ENCODE measurements at places on chromosomes 12 and 14. TPM values are rescaled to one million over a fixed set of nuclear protein-coding genes. Genes with fewer than 3 reads are reported as not detected.

PACS2 gene
- total RNA-seq, result 67.7 TPM

GRCh38 chr12:79887890-79888289 is 47.0 kb downstream of the PPP1R12A start:
- DNase-seq, result peak; percentile 54

DNA sequence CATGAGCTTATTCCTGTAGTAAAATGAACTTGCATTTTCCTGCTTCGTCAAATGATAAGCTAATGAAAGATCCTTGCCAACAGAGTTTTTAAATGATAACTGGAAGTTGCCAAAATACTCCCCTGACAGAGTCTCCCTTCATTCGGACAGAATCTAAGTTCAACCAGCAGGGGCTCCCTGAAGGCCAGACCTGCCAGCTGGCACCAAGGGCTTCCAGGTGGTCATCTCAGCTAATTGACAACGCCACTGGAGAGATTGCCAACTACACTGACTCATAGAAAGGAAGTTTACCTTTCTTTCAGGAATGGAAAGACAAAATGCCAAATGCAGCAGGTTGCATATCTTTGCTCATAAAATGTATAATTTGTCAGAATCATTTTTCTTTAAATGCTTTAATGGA is 462.8 kb downstream of the GXYLT1 start:
- DNase-seq, result no peak

KTN1 gene
- 317 TPM for total RNA-seq

DNA sequence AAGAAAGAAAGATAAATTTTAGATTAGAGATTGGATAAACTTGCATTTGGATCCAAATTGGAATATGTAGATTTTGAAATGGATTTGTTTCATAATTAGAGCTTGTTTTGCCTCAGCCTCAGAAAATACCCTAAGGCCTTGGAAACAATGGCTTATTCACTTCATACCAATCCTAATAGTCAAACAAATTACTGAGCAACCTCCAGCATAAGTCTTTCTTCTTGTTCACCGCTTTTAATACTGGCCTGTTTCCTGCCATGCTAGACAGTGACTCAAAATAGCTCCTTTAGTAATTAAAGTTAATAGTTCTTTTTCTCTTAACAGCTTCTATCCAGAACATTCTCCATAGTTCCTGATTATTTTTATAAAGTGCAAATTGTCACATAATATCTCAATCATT is 110.9 kb upstream of the DNM1L start:
- DNase-seq, result peak; percentile 98

CABP1 gene
- not detected for total RNA-seq

GRCh38 chr12:41184864-41185263 is 3.3 kb upstream of the PDZRN4 start:
- DNase-seq, result no peak

DNA sequence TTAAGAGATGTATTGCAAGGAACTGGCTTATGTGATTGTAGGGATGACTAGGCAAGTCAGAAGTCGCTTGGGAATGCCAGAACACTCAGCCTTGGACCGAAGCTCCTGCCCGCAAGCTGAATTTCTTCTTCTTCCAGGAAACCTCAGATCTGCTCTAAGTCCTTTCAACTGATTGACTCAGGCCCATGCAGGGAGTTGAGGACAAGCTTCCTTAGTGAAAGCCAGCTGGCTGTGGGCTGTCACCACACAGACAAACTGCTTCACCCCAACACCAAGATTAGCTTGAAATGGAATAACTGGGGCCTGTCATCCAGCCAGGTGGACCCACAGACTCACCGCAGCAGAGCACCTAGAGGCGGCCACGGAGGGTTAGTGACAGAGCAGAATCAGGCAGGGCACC is 24.7 kb downstream of the BDKRB2 start:
- DNase-seq, result no peak

LMNTD1 gene
- total RNA-seq, result not detected

PLD4 gene
- 0.05 TPM for total RNA-seq

- peak; percentile 9 for DNase-seq
Measured at GRCh38 chr12:56590237-56590830, 39.8 kb downstream of the BAZ2A start.

GRCh38 chr12:15720295-15720694 is 68.9 kb downstream of the EPS8 start:
- DNase-seq, result no peak

GRCh38 chr14:88463318-88463717 is 77.9 kb downstream of the SPATA7 start:
- DNase-seq, result peak; percentile 20

RAD9B gene
- 0.52 TPM for total RNA-seq

- peak; percentile 43 for DNase-seq
Measured at GRCh38 chr12:31000751-31001150, 72.9 kb upstream of the DDX11 start.

GRCh38 chr12:13194401-13195110 is 2.0 kb upstream of the EMP1 start:
- DNase-seq, result no peak

DNA sequence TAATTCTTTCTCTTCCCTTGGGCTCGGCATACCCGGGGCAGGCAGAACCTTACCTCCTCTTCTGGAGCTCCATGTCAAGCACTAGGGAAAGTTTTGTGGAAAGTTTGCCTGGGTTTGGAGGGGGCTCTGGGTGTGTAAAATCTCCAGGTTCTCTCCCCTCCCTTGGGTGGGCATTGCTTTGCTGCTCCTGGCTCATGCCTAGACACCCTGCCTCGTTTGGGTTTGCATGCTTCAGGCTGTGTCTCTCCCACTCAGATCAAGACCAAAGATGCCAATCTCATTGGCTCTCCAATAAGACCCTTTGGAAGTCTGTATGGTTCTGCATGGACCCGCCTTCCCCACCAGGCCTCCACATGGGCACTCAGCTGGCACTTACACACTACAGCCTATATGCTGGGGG is 6.2 kb upstream of the KRT2 start:
- no peak for DNase-seq

DNA sequence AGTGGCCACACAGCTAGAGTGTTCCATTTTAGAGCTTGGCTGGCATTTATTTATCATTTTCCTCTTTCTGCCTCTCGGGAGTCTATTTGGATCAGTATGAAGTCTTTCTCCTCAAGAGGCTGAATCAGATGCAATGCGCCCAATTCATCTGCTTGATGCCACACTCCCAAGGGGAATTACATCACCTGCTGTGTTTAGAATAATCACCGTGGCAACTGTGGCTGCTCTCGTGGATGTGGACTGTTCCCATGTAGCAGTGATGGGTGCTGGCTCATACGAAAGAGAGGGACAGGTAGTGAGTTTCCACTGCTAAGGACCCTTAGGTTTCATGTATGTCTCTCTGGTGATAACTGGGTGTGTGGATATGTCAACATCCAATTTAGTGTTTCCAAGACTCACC is 70.7 kb downstream of the SRRM4 start:
- DNase-seq, result no peak

DNA sequence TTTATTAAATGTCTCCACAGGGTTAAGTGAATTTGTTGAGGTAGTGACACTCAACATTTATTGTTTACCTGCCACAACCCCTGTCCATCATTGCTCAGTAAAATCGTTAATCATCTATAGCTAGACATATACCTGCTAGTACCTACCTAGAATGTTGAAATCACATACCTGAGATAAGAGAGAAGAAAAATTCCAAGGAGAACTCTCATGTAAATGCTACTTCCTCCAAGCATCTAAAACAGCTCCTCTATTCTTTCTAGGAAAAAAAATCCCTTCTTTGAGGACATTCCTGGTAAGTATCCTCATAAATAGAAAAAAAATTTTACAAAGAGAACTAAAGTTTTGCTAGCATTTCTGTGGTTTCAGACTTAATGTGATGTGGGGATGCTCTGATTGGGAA is 325.1 kb downstream of the DAD1 start:
- DNase-seq, result no peak

DNA sequence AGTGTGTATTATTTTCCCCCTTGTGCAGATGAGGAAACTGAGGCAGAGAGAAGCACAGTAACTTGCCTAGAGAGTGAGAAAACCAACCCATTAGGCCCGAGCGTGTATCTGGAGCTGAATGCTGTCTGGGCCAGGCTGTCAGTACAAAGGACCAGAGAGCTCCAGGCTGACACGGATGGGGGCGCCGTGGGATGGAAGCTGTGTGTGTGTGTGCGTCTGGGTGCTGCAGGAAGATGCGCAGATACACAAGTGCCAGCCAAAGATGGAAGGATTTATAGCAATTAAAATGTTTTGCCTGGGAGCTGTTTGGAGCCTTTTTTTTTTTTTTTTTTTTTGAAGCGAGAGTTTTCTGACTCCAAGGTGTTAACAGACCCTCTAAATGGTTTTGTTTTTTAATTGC is 53.7 kb upstream of the GPATCH2L start:
- no peak for DNase-seq

DNA sequence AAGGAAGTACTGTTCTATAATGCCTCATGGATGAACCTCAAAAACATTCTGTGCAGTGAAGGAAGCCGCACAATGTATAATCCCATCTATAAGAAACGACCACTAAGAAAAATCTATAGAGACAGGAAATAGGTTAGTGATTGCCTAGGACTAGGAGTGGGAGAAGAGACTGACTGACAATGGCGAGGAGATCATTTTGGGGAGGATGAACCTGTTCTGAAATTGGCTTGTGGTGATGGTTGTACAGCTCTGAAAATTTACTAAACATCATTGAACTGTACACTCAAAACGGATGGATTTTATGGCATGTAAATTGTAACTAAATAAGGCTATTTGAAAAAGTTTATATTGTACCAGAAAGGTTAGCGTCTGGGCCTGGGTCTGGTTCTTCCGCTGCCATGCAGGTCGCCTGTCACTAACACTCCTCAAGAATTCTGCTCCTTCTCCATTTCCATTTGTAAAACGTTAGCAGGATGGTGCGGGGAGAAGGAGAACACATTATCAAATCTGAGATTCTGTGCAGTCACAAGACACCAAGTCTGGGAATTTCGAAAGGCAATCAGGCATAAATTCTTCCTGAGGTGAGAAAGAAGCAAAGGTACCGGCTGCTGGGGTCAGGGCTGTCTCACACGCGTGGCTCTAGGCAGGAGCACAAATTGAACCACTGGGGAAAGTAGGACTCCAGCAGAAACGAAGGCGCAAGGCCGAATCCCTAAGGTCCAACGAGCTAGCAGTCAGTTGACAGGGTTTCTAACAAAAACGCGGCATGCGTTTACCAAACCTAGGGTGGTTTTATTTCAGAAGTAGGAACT is 845 bp upstream of the COCH start:
- DNase-seq, result no peak

- no peak for DNase-seq
Measured at GRCh38 chr12:68776976-68777610, 30.9 kb upstream of the MDM2 start.

DNA sequence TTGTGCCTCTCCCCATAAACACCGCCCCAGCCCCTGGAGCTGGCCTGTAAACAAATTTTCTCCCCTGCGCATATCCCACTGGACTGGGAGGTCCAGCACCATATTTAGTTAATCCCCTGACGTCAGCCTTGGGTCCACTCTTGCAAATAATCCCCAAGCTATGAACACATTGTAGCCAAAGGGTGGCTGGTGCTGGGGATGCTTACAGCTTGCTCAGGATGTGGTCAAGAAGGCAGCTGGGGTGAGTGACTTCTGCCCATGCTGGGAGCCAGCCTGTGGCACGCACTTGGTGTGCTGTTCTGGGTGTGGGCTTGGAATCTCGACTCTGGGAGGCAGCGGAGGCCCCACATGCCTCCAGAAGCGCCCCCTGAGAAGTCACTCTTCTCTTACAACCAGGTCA is 32.1 kb downstream of the CMKLR1 start:
- DNase-seq, result no peak

DNA sequence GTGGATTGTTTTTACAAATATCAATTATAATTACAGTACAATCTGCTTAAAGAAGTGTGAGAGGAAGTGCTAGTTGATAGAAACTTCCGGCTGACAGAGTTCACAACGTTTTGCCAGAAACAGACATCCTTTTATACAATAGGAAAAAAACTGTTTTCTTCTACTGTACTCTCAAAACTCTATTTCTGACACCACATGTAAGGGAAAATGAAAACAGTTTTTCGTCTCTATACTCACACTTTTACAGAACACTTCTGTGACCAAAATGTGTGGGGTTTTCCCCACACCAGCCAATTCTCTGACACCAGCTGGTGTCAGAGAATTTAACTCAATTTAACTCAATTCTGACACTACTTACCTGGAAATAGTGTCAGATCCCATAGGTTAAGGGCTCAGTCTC is 24.2 kb upstream of the HIF1A start:
- no peak for DNase-seq

DNA sequence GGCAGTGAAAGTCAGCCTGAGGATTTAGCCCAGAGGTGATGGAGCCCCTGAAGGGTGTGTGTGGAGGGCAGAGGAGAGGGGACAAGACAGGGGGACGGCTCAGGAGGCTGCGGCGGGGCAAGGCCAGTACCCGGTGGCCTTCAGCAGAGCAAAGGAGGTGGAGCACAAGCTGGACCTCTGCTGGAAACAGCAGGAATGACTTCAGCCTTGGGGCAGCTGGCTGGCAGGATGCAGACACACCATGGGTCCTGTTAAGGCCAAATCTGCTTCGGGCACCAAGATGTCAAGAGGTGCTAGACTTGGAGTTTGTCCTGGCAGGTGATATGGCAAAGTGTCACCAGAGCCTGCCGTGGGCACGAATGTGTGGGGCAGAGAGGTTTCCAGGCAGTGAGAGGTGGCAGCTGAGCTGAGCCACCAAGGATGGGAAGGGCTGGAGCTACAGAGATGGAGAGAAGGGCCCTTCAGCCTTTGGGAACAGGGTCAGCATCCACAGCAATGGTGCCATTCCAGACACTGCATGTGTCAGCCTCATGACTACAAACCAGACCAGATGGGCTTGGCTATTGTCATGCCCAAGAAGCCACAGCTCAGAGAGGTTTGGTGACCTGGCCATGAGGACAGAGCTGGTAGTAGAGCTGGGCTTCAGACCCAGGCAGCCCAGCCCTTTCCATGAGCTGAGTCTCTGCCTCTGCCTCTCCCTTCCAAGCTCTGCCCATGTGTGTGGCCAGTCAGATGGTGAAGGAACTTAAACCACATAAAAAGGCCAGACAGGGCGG is 91.9 kb downstream of the LGMN start:
- no peak for DNase-seq

BCL2L2 gene
- total RNA-seq, result 14.7 TPM

GRCh38 chr14:20477211-20477876 is 8.1 kb downstream of the PNP start:
- DNase-seq, result no peak

DNA sequence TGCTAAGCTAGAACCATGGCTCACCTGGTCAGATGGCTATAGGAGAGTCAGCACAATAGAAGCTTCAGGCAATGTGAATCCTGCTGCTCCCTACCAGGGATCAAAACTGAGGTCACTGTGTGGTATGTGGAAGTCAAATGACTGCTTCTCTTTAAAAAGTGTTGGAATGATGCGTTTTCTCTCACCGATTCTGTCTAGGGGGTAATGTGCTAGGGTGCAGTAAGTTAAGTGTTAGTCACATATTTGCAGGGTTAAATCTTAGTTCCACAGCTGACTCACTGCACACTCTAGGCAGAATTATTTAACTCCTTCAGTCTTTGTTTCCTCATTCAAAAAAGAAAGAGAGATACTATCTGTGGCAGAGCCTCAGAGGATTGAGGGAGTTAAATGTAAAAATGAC is 696.6 kb downstream of the DIO2 start:
- peak; percentile 94 for DNase-seq

DNA sequence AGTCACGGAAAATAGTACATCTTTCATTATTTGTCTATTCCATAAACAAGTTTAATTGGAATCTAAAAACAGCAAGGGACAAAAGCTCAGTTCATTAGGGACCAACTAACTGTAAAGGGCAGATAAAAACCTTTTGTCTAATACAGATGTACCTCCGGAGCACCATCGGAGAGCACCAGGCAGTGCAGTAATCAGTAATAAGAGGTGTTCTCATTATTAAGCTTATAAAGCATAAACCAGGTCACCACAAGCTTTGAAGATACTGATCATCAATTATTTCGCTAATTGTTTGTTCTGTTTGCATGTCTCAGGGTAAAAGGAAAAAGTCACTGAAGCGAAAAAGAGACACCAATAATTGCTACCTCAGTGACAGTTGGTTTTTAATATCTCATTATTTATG is 207.3 kb upstream of the PRKD1 start:
- no peak for DNase-seq
